Thyroid gland (tissue), 4 donors: ENCODE measurements at places on chromosomes 2 and 18. TPM values are rescaled to one million over a fixed set of nuclear protein-coding genes. Genes with fewer than 3 reads are reported as not detected.

Gene CNRIP1
- 15.9 TPM for total RNA-seq

Gene TSHZ1
- total RNA-seq: 19.3 TPM

Gene SGO2
- 3.2 TPM for total RNA-seq

DNA sequence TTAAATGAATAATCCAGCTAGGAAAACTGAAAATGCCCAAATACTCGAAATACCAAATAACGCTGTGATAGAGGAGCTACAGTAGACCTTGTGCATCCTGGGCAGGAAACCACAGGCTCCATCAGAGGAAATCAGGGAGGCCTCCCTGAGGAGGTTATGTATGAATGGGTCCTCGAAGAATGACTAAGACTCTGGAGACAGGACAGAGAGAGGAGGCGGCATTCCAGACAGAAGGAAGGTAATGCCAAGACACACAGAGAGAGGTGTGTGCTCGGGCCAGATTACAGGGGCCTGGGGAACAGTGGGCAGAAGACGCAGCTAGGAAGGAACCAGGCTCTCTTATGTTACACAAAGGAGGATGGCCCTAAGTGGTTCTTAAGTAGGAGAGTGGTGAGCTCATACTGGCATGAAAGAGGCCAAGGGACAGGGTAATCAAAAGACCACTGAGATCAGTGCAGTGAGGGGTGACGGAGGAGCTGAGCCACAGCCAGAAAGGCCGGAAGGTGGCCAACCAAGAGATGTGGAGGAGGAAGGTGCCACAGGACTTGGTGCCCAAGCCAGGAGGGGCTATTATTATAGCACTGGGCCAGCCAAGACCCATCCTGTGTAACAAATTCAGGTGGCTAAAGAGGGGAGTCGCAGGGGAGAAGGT lies 9.9 kb downstream of the ST3GAL5 start:
- H3K27me3 ChIP-seq: no peaks in the 10 kb centered on the region
- no peak overlapping the region for H3K4me3 ChIP-seq
- H3K27ac ChIP-seq: peak overlapping the region; percentile 90
- H3K4me1 ChIP-seq: peaks cover 38% of the 10 kb centered on the region

GRCh38 chr2:217436386-217436785 lies 566.4 kb downstream of the TNS1 start:
- peaks cover 80% of the 10 kb centered on the region for H3K4me1 ChIP-seq
- DNase-seq: peak; percentile 91
- H3K27ac ChIP-seq: peak overlapping the region; percentile 77
- H3K36me3 ChIP-seq: no peaks in the 10 kb centered on the region
- H3K4me3 ChIP-seq: no peak overlapping the region

DNA sequence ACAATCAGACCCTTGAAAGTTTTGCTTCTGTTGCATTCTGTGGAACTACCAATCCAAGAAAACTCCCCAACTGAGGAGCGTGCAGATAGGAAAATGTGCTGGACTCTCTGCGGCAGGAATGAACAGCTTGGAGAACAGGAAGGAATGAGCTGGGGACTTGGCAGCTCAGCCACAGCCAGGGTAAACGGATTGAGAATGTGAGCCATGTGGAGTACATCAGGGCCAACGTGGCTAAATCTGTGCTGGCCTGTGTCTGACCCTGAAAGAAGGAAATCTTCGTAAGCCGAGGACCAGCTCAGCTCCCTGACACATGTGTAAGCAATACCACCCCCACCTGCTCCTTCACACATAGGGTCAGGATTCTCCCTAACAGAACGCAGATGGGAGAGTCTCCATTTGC lies 1023.7 kb downstream of the BCL11A start:
- no peaks in the 10 kb centered on the region for H3K27me3 ChIP-seq
- H3K4me3 ChIP-seq: no peak overlapping the region
- no peaks in the 10 kb centered on the region for H3K4me1 ChIP-seq
- H3K27ac ChIP-seq: no peak overlapping the region
- H3K36me3 ChIP-seq: no peaks in the 10 kb centered on the region
- DNase-seq: no peak

GRCh38 chr2:109065391-109065734 lies 63.6 kb upstream of the SH3RF3 start:
- no peaks in the 10 kb centered on the region for H3K4me1 ChIP-seq
- H3K27me3 ChIP-seq: no peaks in the 10 kb centered on the region
- DNase-seq: peak; percentile 88
- H3K36me3 ChIP-seq: no peaks in the 10 kb centered on the region

DNA sequence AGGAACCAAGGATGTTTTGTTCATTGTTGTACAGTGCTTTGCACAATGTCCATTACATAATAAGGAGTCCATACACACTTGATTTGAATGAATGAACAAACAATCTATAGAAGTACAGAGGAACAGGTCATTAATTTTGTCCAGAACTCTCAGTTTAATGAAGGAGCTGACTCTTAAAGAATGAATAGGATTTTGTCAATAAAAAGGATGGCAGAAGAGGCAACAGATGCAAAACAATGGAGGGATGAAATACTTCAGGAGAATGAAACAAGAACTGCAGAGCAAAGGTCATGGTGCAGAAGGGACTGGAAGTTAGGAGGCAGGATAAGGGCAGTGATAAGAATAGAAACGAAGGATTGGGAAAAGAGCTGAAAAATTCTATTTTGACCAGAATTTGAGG lies 28.7 kb upstream of the COL5A2 start:
- H3K4me3 ChIP-seq: no peak overlapping the region
- no peak overlapping the region for H3K27ac ChIP-seq
- H3K36me3 ChIP-seq: no peaks in the 10 kb centered on the region
- H3K27me3 ChIP-seq: no peaks in the 10 kb centered on the region
- H3K4me1 ChIP-seq: no peaks in the 10 kb centered on the region

GRCh38 chr2:23425885-23426262 lies 40.9 kb downstream of the KLHL29 start:
- no peak overlapping the region for H3K4me3 ChIP-seq
- no peaks in the 10 kb centered on the region for H3K36me3 ChIP-seq

DNA sequence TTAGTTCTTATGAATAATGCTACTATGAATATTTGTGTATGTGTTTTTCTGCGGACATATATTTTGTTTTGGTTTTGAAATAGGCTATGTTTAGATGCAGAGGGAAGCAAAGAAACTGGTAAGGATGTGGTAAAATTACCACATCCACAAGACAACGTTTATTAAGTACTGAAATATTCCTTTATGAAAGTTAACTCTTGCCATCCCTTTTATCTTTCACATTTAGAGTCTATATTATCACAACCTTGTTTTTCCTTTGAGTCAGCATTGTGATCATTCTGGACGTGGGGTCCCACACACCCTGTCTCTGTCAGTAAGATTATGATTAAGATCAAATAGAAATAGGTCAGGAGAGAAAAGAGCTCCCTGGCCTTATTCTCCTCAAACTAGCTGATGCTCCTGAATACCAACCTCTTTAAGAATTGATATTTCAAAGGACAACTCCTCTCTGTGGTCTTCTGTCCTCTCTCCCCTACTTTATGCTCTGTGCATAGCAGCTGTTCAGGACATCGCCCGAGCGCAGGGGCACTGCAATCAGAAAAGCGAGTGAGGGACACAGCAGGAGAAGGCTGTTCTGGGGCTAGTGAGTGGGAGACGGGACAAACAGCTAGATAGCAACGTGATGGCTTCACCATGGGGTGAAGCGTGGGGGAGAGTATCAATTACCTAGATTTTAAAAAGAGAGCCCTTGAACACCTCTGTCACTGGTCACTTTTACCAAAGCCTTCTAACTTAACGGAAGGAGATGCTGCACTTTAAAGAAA lies 12.2 kb downstream of the METAP1D start:
- H3K36me3 ChIP-seq: no peaks in the 10 kb centered on the region
- no peak for DNase-seq
- no peaks in the 10 kb centered on the region for H3K4me1 ChIP-seq
- H3K27ac ChIP-seq: no peak overlapping the region
- no peak overlapping the region for H3K4me3 ChIP-seq
- H3K27me3 ChIP-seq: no peaks in the 10 kb centered on the region

- peaks cover 4% of the 10 kb centered on the region for H3K4me1 ChIP-seq
- H3K27me3 ChIP-seq: no peaks in the 10 kb centered on the region
- no peaks in the 10 kb centered on the region for H3K36me3 ChIP-seq
- DNase-seq: no peak
Observed at GRCh38 chr18:44802508-44802907, 121.8 kb downstream of the SETBP1 start.

DNA sequence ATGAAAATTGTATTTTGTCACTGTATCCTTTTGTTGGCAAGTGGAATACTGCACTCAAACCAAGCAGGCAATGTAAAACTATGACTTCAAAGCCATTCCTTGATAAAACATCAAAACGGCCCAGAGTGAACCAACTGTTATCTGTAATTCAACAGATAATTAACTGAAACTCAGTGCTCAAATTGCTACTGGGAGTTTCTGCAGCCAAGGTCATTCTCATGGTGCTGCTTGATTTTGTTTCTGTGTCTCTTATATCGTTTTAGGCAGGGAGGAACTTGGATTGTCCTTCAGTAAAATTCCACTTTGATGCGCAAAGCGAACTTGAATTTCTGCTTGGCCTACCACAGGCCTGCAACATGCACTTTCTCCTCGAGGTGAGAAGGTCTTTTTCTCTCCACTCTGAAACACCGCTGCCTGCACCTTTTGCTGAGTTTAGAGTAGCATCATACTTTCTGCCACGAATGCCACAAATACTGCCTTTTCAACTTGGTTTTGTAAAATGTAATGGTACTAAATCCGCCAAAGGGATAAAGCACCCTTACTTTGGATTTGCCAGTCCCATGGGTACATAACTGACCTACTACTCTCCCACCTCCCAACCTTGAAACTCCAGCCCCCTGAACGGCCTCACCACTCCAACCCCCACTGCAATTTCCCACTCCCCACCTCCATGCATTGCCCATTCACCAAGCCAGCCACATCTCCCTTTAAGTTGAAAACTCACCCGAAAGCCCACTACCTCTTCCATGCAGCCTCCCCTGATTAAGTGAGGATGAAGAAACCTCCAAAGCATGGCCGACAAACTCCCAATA lies 204.7 kb downstream of the TGIF1 start:
- H3K36me3 ChIP-seq: no peaks in the 10 kb centered on the region
- H3K27me3 ChIP-seq: no peaks in the 10 kb centered on the region
- no peak overlapping the region for H3K27ac ChIP-seq
- H3K4me1 ChIP-seq: no peaks in the 10 kb centered on the region
- no peak overlapping the region for H3K4me3 ChIP-seq

DNA sequence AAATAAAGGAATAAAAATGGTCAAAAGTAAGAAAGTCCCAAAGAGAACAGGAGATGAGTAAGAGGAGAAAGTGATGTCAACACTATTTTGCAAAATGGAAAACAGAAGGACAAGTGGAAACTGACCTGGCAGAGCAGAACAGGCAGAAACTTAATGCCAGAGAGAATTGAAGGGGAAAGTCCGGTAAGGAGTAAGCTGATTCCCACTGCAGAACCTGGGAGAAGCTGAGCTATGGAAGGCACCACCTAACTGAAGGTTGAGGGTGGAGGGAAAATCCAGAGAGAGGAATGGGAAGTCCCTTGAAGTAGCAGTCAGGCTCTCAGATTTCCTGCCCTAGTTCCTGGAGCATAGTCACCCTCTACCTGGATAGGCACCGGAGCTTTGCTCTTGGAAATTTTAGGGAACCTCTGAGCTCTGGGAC lies 59.8 kb downstream of the MOGAT1 start:
- DNase-seq: no peak
- H3K4me1 ChIP-seq: no peaks in the 10 kb centered on the region
- no peak overlapping the region for H3K4me3 ChIP-seq
- H3K36me3 ChIP-seq: no peaks in the 10 kb centered on the region
- no peak overlapping the region for H3K27ac ChIP-seq
- no peaks in the 10 kb centered on the region for H3K27me3 ChIP-seq

DNA sequence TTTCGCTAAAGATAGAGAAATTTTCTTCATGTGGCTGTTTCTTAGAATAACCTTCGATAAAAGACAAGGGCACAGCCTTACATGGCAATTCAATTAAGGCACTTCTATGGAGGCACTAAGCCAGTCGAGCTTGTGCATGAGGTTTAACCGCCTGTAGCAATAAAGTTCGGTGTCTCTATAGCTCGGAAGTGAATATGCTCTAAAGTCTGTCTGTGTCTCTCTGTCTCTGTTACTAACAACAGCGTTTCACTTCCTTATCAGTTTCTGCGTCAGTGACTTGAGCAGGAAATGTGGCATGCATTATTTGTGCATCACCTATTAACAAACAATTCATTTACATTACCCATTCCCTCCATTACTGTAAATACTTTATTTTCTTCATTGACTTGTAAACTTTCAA lies 365.1 kb upstream of the NETO1 start:
- no peak overlapping the region for H3K4me3 ChIP-seq
- no peak overlapping the region for H3K27ac ChIP-seq
- no peaks in the 10 kb centered on the region for H3K36me3 ChIP-seq
- H3K27me3 ChIP-seq: no peaks in the 10 kb centered on the region

DNA sequence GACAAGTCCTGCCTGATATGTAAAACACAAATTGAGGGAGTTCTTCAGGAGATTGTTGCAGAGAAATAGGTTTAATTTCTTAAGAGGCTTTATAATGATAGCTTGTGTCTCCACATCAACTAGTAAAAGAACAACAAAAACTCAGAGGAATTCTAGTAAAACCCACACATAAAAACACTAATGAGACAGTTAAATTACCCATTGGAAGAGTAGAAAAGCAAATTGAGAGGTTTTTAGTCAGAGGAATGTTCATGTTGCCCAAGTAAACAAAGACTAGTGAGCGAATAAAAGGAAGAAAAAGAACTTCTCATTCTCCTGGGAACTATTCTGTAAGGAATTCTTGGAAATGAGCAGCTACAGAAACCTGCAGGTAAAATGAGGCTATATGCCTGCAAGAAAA lies 330.6 kb downstream of the STK39 start:
- H3K27me3 ChIP-seq: no peaks in the 10 kb centered on the region
- H3K36me3 ChIP-seq: no peaks in the 10 kb centered on the region
- DNase-seq: no peak
- H3K4me3 ChIP-seq: no peak overlapping the region
- H3K27ac ChIP-seq: no peak overlapping the region
- H3K4me1 ChIP-seq: no peaks in the 10 kb centered on the region
